ENCODE measurements at places on chromosomes 3 and 15.

DNA sequence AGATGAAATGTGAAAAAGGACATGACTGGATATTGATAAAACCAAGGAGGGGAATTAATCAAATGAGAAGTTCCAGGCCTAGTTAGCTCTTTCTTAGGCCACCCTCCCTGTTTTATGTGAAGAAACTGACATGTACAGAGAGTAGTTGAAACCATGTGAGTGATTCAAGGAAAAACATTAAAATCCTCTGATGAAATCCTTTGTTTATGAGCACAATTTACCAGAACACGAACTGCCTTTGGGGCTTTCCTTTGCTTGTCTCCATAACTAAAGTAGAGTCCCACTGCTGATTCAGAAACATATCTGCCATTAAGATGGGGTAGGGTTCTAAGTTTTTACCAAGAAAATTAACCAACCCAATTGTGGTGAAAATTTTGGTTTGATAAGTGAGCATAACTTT is 558.3 kb downstream of the NR2F2 start:
- no peak for DNase-seq

DNA sequence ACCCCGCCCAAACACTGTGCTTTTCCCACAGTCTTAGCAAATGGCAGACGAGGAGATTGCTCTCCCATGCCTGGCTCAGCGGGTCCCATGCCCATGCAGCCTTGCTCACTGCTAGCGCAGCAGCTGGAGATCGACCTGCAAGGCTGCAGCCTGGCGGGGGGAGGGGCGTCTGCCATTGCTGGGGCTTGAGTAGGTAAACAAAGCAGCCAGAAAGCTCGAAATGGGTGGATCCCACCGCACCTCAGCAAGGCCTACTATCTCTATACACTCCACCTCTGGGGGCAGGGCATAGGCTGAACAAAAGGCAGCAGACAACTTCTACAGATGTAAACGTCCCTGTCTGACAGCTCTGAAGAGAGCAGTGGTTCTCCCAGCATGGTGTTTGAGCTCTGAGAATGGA is 27.2 kb upstream of the WDR5B start:
- no peak for DNase-seq

GRCh38 chr3:15657016-15657415 is 55.5 kb downstream of the BTD start:
- no peak for DNase-seq

DNA sequence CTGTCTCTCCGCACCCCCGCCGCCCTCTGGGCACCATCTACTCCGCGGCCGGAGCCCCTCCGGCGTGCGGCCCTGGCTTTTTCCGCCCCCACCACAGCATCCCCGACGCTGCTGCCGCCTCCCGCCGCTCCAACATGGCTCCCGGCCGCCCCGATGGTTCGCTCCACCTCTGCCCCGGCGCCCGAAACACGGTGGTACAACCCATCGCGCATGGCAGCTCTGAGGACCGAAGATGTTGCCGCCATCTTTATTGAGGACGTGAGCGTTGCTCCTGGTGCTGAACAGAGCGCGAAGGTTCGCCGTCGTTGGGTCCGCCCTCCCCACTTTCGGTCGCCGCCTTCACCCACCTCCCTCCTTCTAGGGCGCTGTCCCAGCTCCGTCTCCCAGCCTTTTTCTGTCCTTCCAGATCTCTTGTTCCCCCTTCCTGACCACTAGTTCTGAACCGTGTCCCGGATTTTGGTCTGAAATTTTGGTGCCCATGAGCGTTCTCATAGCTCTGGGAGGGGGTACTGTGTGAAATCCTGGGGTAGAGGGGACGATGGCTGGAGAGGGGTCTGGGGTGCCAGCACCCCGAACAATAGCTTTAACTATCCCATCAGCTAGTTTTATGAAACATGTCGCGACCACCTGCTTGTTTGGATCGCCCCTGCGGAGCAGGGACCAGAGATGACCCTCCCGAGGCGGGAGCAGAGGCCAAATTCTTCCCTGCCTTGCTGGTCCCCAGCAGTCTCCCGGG is at the start of gene CELSR3:
Gene CELSR3 (minus strand): TSS at position 134 of the 736 bp plus-strand sequence. CDS start 252 bp downstream, outside the sequence.
- DNase-seq: peak; percentile 92

DNA sequence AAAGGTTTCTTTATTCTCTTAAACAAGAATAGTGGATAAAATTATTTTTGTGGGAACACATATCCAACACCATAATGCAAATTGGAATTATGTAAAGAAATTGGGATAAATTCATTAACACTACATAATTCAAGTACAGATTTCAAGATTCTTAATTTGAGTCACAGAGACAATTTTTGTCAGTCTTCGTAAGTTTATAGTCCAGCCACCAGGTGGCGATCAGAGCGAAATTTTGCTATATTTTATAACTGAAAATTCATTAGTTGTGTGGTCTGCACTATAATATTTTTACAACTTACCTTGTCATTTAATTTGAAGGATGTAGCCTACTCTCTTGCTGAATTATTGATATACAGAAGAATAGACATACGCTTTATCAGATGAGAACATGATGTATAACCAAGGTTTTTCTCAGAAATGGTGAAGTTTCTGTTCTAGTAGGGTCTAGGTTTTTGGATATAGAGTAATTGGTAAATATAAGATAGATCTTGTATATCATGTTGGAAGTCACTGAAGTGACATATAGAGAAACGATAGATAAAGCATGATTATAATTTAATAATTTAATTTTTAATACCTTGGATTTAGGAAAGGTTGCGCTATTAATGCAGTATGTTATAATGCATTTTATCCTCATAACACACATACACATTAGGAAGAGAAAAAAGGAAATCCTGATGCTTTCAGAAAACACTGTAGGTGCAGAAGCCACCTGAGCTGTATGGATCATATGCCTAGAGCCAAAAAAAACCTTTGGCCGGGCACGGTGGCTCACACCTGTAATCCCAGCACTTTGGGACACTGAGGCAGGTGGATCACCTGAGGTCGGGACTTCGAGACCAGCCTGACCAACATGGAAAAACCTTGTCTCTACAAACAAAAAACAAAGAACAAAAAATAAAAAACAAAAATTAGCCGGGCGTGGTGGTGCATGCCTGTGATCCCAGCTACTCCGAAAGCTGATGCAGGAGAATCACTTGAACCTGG is 31.7 kb downstream of the PLSCR4 start:
- peak; percentile 68 for DNase-seq

DNA sequence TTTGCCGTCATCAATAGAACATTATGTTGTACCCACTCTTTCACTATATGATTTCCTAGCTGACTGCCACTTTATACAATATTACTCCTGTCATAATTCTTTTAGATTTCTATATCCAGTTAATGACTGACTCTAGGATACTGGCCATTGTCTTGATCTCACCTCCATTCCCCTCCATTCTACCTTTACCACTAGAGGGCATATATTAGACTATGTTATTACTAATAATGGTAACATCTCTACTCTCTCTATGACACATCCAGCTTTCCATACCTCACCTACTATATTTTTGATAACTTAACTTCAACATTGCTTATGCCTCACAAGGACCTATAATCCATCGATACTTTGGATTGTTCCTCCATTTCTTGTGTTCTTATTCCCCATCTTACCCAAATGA is 31.4 kb upstream of the POU1F1 start:
- peak; percentile 7 for DNase-seq

DNA sequence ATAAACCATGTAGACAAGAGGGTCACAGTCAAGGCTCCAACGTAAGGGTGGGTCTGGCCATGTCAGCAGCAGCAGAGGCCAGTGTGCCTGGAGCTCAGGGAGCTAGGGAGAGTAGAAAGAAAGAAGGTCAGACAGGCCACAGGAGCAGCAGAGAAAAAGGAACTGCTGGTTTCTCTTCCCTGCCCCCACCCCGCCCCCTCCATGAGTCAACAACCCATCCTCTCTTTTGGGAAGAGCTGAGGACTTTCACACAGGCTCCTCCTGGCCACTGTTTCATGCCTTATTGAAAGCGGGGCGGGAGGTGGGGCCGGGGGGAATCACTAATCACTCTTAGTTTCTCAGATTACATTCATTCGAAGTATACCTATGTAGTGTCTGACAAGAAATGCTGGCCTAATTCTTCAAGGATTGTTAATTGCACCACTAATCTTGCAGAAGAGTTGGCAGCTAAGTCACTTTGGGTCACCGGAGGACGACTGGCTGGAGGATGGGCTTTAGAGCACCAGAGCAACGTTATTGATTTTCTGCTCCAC is 9.1 kb upstream of the SCG3 start:
- DNase-seq: no peak

GRCh38 chr3:45134758-45135521 is 11.2 kb downstream of the CDCP1 start:
- peak; percentile 68 for DNase-seq

GRCh38 chr3:135238236-135238830 is 443.3 kb downstream of the EPHB1 start:
- no peak for DNase-seq

DNA sequence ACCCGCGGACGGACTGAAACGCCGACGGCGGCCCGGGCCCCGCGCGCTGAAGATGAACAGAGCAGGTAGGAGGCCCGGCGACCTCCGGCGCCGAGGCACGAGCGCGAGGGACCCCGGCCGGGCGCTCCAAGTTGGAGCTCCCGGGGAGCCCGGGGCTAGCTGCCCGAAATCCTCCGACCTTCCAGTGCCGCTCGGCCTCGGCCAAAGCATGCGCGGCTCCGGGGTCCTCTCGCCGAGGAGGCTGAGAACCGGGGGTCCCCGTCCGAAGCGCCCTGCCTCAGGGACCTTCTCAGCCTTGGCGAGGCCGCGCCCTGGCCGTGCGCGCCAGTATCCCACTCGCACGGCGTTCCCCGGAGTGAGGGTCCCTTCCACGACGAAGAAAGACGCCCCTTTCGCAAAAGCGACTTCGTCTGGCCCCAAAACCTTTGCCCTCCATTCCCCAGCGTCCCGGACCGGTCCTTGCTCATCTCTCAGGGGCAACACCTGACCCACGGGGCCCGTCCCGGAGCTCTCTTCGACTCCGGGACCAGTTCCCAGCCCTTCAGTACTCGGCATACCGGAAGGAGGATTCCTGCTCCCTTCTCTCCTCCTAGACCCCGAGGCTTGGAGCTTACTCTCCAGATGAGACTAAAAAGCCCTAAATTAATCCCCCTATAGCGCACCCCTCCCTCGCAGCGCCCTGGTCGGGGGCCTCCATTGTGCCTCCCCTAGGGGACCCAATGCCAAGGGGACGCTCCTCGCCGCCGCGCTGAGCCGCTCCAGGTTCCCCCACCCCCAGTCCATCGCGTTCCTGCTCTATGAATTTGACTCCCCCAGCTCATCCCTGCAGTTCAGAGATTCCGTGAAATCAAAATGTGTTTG is 7.7 kb upstream of the FGD5 start:
- no peak for DNase-seq

DNA sequence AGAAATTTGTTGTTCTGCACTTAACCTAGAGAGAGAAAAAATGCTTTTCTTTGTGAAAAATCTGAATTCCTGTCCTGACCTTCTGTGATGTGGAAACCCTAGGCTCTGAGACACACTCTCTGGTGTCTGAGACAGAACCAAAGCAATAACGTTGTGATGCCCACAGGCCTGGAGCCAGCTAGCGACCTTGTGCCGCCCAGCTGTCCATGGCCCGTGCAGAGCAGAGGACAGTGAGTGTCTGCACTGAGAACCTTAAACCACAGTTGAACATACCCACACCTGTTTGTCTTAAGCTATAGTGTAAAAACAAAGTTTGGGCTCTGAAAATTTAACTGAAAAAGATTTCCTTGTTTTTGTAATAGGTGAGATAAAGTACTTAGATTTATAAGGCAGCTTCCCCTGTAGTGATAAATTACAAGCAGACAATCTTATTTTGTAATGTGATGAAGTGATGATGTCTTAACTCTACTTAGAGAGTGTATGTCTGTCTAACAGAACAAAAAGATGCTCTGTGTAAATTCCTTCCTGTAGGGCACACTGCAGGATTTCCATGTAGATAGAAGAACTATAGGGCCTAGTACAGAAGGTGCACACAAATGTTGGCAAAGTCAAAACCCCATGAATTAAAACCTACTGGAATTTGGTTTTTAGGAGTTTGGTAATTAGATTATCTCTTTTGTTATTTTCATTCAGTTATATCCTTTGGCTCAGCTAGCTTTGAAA is 62.7 kb downstream of the SNRK start:
- DNase-seq: no peak

DNA sequence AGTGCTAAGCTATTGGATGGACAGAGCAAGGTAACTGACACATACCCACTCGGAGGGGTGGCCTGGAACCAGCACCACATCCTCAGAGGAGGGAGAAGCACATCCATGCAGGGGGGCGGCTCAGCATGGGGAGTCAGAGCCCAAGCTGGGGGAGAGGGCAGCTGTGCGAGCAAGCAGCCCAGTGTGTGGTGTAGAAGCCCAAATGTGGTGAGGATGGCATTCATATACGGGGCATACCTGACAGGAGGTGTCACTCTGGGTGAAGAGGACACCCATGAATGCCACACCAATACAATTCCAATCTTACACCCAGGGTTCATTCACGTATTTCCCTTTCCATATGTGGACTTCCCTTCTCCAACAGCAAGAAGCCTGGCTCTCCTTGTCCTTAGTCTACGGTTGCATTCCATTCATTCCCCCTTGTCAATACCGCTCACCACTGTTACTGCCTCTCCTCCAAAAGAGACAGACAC is 58.7 kb upstream of the ACAN start:
- DNase-seq: peak; percentile 24

- no peak for DNase-seq
These were observed 479.0 kb downstream of the RAP2B start for GRCh38 chr3:153640689-153641665.

DNA sequence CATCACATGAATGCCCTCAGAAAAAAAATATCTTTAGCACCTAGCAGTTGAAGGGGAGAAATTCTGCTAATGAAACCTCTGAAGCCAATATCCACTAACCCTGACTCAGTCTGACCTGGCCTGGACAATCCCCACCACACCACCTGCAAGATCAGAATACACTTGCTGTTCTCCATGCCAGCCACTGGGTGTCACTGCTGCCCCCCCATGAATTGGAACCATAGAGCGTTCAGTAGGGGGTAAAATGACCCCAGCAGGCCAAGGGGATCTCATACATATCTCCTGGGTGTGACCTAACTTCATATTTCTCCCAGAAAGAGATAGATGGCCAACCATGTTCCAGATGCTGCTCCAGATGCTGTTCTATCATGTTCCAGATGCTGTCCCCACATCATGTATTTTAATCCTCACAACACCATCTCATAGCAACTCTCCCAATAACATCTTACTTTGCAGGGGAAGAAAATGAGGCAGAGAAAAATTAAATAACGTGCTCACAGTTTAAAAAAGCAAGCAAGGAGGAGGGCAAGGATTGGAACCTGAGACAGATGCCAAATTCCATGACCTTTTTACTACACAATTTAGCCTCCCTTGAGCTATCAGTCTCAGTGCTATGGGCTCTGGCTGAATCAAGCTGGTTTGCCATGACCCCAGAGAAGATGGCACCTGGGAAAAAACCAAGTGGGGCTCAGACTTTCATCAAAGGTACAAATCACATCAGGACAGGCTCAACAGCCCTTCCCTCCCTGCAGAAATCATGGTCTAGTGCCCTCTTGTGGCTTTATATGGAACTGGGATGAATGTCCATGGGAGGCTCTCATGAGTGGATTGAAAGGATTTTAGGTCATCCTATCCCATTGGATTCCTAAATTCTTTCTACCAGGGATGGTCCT is 12.4 kb downstream of the NTRK3 start:
- peak; percentile 61 for DNase-seq

DNA sequence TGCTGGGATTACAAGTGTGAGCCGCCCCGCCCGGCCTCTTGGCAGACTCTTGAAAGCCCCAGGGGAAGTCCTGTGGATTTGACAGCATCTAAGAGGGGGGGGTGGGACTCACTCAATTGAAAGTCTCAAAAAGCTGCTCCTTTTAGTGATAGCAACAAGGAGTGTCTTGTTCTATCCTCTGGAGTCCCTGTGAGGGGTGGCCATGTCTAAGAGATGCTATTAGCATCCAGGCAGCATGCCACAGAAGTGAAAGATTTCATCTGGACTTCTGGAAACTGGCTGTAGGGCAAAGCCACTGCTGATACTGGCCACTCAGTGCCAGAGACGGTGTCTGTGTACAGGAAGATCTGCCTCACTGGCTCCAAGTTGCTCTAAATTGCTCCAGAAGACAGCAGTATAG is 74.0 kb downstream of the DHX36 start:
- DNase-seq: no peak
